Esophagus squamous epithelium (tissue), 5 donors: ENCODE measurements at places on chromosomes 7 and 10. TPM values are rescaled to one million over a fixed set of nuclear protein-coding genes. Genes with fewer than 3 reads are reported as not detected.
A peak's percentile ranks its signal among the peaks of the same experiment; 100 is the strongest.

GRCh38 chr10:34702093-34702937 lies 112.8 kb downstream of the PARD3 start:
- no peaks in the 10 kb centered on the region for H3K36me3 ChIP-seq
- peak overlapping the region; percentile 65 for H3K27ac ChIP-seq
- H3K4me1 ChIP-seq = peaks cover 24% of the 10 kb centered on the region
- DNase-seq = no peak

DNA sequence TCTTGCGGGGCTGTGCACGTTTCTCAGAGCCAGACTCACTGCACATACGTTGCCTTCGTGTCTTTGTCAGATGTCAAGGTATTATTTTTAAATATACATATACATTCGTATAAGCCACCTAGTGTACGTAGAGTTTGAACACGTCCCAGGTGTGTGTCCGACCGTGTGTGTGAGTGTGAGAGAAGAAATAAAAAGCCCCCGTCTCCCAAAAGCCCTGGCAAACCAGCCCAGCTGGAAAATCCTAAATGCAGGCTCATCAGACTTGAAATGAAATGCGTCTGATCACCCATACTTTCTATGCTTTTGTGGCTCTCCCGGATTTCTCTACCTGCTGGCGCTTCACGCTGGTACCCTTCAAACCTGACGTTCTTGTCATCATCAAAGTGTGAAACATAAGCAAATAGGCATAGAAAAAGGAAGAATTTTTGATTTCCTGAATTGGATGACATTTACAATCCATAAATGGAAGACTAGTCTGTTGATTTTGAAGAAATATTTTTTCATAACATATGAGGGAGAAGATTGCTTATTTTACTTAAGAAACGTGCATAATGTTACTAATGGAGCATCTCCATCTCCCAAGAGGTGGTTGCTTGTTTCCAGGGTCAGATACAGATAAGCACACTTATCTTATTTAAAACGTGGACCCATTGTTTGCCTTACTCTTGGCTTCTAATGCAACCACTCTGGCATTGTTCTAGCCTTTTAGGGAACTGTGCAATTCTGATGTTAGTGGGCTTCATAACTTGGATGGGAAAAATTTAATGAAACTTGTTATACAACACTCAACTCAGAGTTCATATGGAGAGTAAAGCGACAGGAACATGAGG lies 971 bp downstream of the PRKG1 start:
- H3K36me3 ChIP-seq = no peaks in the 10 kb centered on the region
- H3K4me1 ChIP-seq = peaks cover 4% of the 10 kb centered on the region
- H3K4me3 ChIP-seq = peak overlapping the region; percentile 74

DNA sequence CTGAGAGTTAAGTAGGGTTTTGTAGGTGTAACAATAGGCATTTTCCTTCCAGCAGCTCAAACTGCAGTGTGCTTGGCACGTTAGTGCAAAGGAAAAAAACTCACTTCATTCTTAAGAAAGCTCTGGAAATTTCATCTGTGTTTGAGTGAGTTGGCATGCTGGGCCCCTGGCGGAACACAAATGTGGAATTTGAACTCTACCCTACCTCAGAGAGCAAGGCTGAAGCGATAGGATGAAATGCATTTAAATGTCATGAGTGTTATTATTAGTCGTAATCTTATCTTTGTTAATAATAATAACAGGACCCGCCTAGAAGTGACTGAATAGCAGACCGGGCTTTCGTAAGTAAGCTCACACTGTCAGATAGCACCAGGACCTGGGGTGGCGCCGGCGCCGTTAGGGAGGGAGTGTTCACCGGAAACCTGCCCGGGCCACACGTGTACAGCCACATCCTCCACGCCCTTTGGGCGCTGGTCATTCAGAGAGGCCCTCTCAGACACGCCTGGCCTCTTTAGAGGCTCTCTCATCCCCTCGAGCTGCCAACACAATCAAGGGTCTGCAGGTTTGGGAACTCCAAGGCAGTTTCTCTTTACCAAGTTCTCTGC lies 63.5 kb downstream of the GRK5 start:
- H3K27ac ChIP-seq = peak overlapping the region; percentile 80
- DNase-seq = peak; percentile 28
- no peaks in the 10 kb centered on the region for H3K36me3 ChIP-seq
- no peak overlapping the region for H3K4me3 ChIP-seq
- H3K27me3 ChIP-seq = no peaks in the 10 kb centered on the region

- DNase-seq = no peak
- no peaks in the 10 kb centered on the region for H3K27me3 ChIP-seq
- peaks cover 8% of the 10 kb centered on the region for H3K4me1 ChIP-seq
Measured at GRCh38 chr10:125127986-125128385, 32.4 kb downstream of the CTBP2 start.

DNA sequence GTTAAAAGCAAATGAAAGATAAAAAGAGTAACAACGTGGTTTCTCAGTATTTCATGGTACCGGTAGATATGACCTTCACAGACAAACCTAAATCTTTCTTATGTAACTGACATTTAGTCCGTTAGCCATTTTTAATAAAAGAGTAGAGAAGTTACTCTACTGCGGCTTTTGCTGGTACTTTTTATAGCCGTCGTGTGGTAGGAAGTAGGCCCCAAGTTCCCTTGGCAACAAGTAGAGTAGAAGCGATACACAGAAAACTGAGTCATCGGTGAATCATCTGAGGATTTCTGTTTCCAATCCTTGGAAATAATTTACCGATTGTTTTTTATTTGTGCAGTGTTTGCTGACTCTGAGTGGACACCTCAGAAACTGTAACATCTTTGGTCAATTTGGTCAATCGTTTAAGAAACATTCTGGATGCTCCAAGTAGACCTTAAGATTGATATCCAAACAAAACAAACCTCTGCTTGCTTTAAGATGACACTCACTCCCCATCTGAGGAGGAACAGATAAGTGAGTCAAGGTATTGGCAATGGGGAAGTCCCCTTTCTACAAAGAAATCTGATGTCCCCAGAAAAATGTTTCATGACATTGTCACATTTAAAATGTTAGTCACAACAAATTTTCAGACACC lies 63.9 kb upstream of the AHR start:
- H3K4me1 ChIP-seq = no peaks in the 10 kb centered on the region
- H3K4me3 ChIP-seq = no peak overlapping the region
- peak overlapping the region; percentile 66 for H3K27ac ChIP-seq
- H3K27me3 ChIP-seq = no peaks in the 10 kb centered on the region

DNA sequence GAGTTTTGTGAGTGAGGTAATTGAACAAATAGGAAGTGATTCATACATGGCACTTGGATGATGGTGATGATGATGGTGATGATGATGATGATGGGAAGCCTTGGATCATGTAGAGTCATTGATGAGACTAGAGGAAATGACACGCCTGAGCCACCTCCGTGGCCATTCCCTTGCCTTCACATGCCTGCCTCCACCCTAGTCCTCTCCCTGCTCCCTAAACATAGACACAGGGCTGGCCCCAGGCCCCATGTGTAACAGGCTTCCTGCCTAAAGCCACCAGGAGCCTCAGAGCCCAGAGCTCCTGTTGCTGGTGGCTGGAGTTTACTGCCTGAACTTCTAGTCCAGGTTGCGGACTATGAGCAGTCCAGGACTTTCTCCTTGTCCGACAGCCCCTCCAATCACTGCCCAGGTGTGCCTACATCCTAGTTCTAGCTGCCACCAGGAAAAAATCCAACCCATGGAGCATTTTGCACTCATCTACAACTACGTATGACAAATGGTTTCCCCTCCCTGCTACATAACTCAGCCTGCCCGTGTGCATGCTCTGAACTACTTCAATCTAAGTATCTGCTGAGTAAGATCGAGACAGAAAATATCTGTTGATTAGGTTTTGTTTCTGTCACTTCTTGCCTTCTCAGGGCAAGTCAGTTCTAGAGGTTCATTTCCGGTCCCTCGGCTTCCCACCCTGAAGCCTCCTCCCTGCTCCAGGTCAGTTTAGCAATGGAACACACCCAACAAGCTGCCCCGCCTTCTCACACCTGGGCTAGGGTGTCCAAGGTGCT lies 35.5 kb upstream of the KDM7A start:
- peaks cover 7% of the 10 kb centered on the region for H3K27me3 ChIP-seq
- no peak overlapping the region for H3K4me3 ChIP-seq

GRCh38 chr7:100366411-100367250 lies 6.7 kb upstream of the PILRA start:
- no peaks in the 10 kb centered on the region for H3K4me1 ChIP-seq
- H3K36me3 ChIP-seq = peaks cover 6% of the 10 kb centered on the region
- no peaks in the 10 kb centered on the region for H3K27me3 ChIP-seq
- H3K4me3 ChIP-seq = no peak overlapping the region
- DNase-seq = no peak

DNA sequence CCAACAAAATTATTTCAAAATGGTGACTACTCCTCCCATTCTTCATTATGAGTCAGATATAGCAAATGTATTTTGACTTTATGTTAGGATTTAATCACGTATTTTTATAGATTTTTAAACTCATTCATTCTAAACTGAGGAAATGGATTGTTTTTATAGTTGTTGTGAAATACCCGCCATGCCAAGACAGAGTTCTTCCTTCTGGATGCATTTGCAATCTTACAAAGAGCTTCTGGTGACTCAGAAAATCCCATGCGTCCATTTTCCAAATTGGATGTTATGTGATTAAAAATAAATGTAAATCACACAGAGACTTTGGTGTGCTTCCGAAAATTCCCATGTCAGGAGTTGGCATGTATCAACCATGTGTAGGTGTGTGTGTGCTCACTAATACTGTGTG lies 179.3 kb downstream of the TRIL start:
- DNase-seq = no peak
- H3K4me1 ChIP-seq = no peaks in the 10 kb centered on the region
- no peak overlapping the region for H3K27ac ChIP-seq
- no peak overlapping the region for H3K4me3 ChIP-seq

DNA sequence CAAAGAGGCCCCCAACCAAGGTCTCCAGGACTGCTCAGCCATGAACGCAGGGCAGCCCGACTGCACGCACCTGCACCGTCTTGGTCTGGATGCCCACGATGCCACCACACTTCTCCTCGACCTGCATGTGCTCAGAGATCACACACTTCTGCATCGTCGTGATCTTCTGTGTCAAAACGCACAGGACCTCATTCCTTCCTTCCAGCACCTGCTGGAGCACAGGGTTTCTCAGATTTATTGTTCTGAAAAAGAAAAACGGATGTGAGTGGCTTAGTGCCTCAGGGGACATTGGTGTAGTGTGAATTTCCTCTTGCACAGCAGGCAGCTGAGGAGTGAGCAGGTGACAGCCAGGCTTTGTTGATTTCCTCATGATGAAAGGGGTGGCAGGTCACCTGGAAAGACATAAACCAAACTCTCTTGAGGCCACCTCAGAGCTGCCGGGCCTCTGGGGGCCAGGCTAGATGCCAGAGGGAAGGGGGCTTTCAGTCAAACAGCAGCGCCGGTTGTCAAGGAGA lies 38.2 kb downstream of the GSDME start:
- H3K27me3 ChIP-seq = no peaks in the 10 kb centered on the region
- H3K4me1 ChIP-seq = no peaks in the 10 kb centered on the region
- H3K36me3 ChIP-seq = no peaks in the 10 kb centered on the region

DNA sequence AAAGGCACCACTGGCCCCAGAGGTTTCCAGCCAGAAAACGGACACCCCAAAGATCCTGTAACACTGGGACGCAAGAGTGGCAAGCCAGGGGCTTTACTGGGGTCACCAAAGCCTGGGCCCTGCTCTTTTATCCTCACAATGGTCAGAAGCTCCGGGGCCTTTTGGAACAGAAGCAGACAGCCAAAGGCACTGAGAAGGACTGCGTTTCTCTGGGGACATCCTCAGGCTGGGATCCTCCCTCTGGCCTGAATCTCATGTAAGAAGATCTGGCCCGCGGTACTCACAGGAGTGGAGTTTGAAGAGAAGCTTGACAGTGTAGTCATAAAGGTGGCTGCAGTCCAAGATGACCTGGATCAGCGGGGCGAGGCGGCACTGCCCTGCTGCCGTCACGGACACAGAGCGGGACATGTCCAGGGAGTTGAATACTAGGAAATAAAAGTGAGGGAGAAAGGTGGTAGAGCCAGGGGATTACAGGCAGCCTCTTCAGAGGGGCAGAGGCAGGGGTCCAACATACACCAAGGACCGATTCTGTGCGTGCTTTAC lies 81.4 kb downstream of the SPDYE5 start:
- no peak overlapping the region for H3K4me3 ChIP-seq
- no peaks in the 10 kb centered on the region for H3K4me1 ChIP-seq
- no peak for DNase-seq

DNA sequence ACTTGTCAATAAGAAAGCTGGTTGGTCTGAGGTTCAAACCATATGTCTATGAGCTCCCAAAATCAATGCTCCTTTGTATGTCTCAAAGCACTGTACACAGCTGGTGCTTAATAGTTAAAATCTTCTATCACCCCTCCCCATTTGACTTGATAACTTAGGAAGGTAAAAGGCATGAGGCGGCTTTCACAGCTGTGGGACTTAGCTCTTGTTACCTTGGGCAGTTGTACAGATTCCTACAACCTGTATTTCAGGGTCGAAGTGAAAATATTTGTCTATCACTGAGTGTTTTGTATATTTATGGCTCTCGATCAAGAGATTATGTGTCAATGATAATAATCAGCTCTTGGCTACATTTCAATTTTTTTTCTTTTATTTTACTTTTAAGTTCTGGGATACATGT lies 992 bp upstream of the KIFBP start:
- H3K27ac ChIP-seq = no peak overlapping the region
- H3K4me3 ChIP-seq = no peak overlapping the region
- H3K4me1 ChIP-seq = peaks cover 13% of the 10 kb centered on the region
- DNase-seq = no peak

DNA sequence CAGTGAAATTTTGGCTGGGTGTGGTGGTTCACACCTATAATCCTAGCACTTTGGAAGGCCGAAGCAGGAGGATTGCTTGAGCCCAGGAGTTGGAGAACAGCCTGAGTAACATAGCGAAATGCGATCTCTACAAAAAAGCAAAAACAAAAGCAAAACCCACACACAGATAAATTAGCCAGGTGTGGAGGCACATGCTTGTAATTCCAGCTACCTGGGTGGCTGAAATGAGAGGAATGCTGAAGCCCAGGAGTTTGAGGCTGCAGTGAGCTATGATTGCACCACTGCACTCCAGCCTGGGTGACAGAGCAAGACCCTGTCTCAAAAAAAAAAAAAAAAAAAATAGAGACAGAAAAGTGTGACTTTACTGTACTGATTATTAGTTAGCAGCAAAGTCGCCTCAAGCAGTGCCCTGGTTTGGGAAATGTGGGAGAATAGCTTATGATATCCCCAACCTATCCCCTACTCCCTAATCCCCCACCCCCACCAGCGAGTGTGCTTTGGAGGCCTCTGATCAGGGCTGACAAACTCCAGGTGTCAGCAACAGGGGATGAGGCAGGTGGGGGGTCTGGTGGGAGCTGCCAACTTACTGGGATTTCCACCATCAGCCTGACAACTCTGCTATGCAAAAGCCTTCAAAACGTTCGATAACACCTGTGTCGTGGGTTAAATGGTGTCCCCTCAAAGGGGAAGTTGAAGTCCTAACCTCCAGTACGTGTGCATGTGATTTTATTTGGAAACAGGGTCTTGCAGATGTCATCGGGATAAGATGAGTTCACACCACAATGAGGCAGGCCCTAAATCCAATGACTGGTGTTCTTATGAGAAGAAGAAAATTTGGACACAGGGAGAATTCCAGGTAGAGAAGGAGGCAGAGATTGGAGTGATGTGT lies 124.7 kb upstream of the SDK1 start:
- DNase-seq = no peak
- no peaks in the 10 kb centered on the region for H3K27me3 ChIP-seq
- H3K4me1 ChIP-seq = peaks cover 4% of the 10 kb centered on the region
- H3K36me3 ChIP-seq = no peaks in the 10 kb centered on the region

TFEC gene
- 1.6 TPM for total RNA-seq

SFRP4 gene
- total RNA-seq = not detected

SHTN1 gene
- total RNA-seq = 12.5 TPM

PTF1A gene
- total RNA-seq = not detected
